ENCODE measurements at places on chromosomes 3 and 15.

DNA sequence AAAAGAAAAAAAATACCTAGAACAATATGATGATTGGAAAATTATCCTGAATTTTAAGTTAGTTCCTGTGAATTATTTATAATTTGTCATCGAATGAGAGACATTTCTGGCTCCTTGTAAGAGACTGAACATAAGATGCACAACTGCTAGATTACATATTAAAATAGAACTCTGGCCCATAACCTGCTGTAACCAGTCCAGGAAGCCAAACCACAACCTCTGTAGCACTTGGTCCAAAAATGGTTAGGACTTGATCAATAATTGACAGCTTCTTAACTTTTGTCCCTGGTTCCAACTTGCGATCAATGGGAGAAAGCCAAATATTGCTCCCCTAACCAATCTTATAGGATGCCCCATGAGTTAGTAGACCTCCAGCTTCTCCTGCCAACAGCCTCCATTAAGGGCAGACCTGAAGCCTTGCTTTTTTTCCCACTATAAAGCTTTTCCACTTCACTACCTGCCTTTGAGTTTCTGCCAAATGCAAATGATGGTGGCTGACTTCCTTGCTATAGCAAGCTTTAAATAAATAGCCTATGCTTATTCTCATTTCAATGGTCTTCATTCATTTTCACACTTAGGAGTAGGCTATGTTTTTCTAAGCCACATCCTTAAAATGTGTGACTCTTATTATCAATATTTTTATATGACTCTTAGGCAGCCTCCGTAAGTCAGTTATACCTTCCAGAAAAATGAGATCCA is 224.0 kb upstream of the ARHGEF26 start:
- DNase-seq = no peak

DNA sequence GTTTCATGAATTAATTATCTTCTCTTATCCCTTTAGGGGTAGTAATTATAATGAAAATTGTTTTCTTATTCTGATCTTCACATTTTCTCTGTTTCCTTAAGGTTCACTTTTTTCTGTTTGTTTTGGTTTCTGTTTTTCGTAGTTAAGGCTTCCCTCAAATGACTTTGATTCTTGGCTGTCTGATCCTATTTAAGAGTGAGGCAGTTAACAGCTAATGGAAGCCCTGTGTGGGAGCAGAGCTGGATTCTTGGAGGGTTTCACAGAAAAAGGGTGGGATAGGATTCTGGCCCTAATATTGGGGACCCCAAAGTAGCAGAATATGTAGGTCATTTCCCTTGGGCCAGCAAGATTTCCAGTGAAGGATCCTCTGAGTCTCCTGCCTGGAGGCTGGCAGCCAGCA is 6.8 kb upstream of the AMOTL2 start:
- DNase-seq = no peak

DNA sequence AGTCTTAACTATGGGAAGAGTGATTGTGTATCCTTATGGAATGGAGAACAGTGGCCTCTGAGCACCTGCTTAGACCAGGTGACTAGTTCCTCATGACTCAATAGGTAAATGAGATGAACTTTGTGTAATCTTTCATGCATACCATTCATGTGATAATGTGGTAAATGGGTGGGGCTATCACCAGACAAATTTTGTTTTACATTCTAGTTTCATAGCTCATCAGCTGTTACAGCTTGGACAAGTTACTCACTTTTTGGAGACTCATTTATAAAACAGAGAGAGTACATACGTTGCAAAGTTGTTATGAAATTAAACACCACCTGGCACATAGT is 103.7 kb upstream of the TGFBR2 start:
- DNase-seq = no peak

DNA sequence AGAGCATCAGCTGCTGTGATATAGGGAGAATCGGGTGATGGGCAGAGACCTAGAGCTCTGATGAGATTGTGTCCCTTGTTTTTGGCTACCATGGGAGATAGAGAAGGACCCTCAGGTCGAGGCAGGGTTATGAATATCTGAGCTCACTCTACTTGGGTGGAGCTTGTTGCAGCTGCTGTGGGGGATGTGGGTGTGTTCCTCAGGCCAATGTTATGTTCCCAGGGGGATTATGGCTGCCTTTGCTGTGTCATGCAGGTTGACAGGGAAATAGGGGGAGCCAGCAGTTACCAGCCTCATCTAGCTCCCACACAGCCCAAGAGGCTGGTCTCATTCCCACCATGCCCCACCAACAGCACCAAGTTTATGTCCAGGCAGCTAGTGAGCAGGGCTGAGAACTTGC is 131.5 kb downstream of the TRIM42 start:
- no peak for DNase-seq

DNA sequence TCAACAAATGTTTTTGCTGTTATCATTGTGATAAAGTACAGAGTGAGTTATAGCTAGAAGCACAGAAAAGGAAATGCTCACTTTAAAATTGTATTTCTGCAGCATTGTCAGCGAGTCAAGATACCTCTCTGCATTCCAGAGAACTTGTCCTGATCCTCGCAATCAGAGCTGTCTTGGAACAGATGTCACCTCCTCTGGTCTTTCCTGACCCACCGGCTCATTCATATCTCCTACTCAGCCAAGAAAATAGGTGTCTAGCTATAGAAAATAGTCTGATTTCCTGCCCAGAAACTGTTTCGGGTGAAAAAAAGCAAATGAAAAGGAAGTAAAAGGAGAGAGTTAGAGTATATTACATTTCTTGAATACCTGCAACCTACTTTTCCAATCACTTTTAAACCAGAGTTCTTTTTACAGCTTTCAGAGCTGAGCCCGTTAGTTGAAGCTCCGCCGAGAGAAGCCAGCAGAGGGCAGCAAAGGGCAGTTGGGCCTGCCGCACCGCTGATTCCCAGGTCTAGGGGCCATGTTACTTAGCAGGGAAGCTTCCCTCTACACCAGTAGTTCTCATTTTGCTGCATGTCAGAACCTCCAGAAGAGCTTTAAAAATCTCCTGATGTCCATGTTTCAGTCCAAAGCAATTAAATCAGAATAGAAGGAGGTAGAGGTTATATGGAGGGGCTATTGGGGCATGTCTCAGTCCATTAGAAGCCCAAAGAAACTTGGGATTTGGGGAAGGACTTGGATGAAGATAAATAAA is 185.7 kb upstream of the THRB start:
- DNase-seq = no peak

DNA sequence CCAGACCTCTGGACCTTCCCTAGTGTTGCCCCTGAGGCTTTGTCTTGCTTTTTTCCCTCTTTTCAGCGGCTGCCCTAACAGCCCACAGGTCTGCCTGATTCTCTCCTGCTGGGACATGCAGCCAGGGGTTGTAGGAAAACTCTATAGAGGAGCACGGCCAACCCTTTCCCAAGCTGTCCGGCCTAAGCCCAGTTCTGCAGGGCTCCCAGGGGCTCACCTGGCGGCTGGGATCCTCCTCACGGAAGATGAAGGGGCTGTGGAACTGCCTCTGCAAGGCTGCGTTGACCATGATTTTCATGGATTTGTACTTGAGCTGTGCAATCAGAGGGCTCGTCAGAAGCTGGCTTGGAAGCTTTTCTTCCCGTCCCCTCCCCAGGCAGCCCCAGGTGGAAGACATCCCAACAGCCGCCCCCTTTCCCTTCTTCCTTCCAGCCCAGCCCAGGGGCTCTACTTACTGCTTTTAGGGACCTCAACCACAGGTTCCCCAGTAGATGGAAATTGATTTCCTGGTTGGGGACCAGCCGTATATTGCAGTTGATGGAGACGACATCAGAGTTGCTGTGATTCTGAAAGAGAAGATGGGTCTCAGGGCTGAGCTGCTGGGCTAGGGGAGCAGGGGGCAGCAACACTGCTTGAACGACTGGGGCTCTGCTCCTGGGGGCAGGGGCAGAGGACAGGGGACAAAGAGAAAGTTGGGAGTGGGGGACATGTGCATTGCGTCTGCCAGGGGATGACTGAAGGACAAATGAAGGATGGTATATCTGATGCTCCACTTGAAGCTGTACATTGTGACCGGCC is 29.8 kb downstream of the FEM1B start:
- no peak for DNase-seq

DNA sequence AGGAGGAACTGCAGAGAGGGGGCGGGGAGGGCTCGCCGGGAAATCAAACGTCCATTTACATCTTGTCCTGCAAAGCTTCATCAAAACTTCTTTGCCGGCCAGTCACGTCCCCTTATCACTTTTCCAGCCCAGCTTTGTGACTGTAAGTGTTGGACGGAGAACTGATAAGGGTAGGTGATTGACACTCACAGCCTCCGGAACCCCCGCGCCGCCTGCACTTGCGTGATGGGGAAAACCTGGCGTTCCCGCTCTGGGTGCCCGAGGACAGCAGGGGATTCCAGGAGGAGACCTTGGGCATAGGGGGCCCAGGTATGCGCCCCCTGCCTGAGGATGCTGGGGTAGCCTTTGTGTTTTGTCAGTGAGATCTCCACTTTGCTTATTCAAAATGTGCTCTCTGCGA is 72.8 kb upstream of the ANKRD34C start:
- DNase-seq = no peak
